ENCODE measurements at places on chromosomes 13 and 19. TPM values are rescaled to one million over a fixed set of nuclear protein-coding genes. Genes with fewer than 3 reads are reported as not detected.

Gene SIGLEC9
- under 0.01 TPM for total RNA-seq

Gene LILRA2
- total RNA-seq = not detected

Gene ERCC1
- 88.9 TPM for total RNA-seq

Gene ZNF816
- 11.7 TPM for total RNA-seq

Gene TEX101
- total RNA-seq = not detected

Gene KIR2DL4
- total RNA-seq = not detected

Gene SYT5
- under 0.01 TPM for total RNA-seq

Gene KL
- total RNA-seq = under 0.01 TPM

Gene ZNF600
- total RNA-seq = 5.6 TPM

Gene CNOT3
- total RNA-seq = 7.7 TPM

Gene RHPN2
- 2.6 TPM for total RNA-seq

Gene ZNF536
- not detected for total RNA-seq

Gene PRTN3
- total RNA-seq = not detected

Gene RASIP1
- total RNA-seq = 2.6 TPM

Gene SLC7A10
- not detected for total RNA-seq

Gene MEF2B
- not detected for total RNA-seq

Gene HNRNPUL1
- 128 TPM for total RNA-seq

Gene WDR18
- 77.3 TPM for total RNA-seq

Gene FBXL3
- 61.3 TPM for total RNA-seq

Gene SBSN
- total RNA-seq = under 0.01 TPM

Gene CALR3
- total RNA-seq = not detected

Gene RGS9BP
- total RNA-seq = 0.32 TPM

Gene MCEMP1
- total RNA-seq = not detected

Gene PGPEP1
- total RNA-seq = 29.8 TPM

Gene ERICH4
- not detected for total RNA-seq

Gene PTPRH
- 3.9 TPM for total RNA-seq

Gene VSTM2B
- not detected for total RNA-seq

Gene ZNF560
- total RNA-seq = 0.86 TPM

Gene SIGLECL1
- total RNA-seq = not detected

Gene FAM124A
- 25.0 TPM for total RNA-seq

Gene IGFL2
- total RNA-seq = not detected

Gene C13orf42
- total RNA-seq = not detected

Gene KCNK6
- 9.3 TPM for total RNA-seq

Gene KLK4
- not detected for total RNA-seq

Gene DENND1C
- not detected for total RNA-seq

Gene ZNF729
- not detected for total RNA-seq

Gene ZNF99
- total RNA-seq = not detected

Measured in fibroblast of villous mesenchyme (primary cell).